GF-D8 (cell line): ENCODE measurements at places on chromosomes 4 and X.

DNA sequence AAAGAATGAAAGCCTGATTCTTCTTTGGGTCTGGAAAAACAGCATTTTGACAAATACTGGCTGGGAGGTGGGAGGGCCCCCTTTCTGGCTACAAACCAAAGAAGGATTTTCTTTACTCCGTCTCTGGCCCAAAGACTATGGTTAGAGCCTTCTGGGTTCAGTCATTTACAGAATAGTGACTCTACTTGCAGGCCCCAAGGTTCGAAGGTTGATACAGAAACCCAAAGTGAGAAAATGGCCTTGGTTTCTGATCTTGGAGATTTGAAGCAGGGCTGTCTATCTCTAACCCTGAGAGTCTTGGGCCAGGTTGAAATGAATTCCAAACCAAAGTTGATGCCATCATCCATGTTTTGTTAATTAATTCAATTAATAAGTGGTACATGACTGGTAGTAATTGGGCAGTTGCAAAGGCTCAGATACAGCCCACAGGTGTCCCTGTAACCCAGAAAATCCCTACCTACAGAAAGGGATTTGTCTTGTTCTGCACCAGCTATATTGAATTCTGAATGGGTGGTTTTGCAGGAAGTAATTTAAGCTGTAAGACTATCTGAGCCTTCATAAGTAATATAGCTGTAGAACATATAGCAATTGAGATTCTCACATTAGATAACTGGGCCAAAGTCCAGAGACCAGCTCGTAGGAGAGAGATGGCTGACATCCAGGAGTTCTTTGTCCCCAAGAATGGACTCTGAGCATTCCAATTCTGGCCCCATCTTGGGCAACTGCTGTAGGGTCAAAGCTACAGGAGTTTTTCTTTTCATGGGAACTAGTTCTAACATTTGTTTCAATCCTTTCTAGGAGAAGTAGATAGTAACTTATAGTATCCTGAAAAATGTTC, 34.5 kb downstream of the CHRNA9 start:
- DNase-seq = no peak

GRCh38 chrX:136781180-136781797, 557 bp upstream of the ARHGEF6 start:
- DNase-seq = peak; percentile 61

DNA sequence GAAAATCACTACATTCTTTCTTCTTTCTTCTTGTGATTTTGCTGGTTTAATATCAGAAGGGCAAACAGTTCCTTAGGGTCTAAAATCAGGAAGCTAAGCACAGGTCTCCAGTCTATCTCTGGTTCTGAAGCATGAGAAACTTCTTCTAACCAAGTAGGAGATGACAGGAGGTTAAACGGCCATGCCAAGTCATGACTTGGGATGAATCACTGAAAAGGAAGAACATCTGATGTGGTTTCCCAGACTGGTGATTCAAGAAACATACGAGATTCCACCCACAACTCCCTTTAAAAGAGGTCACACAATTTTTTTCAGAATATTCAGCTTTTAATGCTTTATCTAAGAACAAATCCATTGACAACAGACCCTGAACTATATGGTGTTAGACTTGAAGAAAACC, 684.0 kb upstream of the PRKX start:
- no peak for DNase-seq

GRCh38 chrX:123337886-123338639, 154.0 kb downstream of the GRIA3 start:
- DNase-seq = no peak

DNA sequence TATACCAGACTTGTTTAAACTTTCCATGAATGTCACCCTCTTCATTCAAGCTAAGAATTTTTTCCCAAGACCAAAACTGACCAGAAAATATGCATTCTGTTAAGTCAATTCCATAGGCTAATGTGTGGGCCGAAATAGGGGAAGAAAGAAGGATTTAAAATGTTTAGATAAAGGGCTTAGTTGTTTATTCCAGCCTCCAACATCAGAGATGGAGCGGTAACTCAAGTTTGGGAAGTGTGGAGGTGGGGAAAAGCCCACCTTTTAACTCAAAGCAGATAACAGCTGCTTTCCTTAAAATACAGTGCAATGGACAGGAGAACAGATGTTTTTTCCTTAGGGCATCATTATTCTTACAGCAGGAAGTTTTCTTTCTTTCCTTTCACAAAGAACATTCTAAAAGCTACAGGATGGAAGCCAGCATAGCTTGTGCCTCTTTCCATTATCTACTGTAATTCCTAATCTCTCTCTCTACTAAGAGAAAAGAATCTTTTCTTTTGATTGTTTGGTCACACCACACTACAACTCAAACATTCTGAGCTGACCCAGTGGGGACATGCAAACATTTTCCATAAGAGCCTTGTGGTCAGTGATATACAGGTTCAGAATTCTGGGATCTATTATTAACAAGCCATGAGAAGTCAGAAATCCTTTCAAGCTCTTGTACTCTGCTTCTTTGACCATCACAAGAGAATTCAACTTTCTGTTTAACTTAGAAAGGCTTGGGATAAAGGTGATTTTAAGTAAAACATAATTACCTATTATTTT, 101.6 kb downstream of the PDE5A start:
- no peak for DNase-seq

- no peak for DNase-seq
Measured at GRCh38 chr4:89226665-89227574, 80.7 kb downstream of the GPRIN3 start.

- no peak for DNase-seq
Measured at GRCh38 chr4:93841803-93842345, 13.3 kb downstream of the ATOH1 start.

DNA sequence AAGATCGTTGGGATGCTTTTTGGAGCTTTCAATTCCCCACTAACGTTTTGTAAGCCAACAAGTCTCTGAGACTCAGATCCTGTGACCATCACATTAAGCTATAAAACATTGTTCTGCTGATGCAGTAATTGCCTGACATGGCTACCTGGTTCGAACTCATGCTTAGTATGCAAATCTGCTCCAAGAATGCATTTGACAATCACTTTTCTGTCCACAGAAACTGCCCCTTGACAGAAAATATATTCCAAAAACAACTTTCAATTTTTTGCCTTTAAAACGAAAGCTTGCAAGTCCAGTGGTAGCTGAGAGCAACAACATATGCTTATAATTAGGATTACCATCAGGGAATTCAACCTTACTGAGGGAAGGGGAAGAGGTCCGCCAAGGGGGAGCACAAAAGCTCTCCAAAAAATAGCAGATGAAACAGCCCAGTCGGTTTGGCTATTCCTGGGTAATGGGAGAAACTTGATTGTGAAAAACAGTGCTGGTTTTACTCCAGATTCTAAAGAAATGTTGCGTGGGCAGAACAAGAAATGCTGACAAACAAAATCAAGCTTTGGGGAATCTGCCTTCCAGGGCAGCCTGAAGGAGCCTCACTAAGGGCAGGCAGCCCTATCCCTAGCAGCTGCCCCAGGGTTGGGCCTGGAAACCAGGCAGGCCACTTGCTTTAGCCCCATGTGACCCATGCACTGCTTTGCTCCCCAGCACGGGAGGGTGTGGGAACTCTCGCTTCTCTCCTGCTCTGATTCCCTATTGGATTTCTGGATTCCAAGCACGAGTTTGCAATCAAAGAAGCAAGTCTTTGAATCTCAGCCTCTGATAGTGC, 160.7 kb upstream of the LDB2 start:
- DNase-seq = no peak

DNA sequence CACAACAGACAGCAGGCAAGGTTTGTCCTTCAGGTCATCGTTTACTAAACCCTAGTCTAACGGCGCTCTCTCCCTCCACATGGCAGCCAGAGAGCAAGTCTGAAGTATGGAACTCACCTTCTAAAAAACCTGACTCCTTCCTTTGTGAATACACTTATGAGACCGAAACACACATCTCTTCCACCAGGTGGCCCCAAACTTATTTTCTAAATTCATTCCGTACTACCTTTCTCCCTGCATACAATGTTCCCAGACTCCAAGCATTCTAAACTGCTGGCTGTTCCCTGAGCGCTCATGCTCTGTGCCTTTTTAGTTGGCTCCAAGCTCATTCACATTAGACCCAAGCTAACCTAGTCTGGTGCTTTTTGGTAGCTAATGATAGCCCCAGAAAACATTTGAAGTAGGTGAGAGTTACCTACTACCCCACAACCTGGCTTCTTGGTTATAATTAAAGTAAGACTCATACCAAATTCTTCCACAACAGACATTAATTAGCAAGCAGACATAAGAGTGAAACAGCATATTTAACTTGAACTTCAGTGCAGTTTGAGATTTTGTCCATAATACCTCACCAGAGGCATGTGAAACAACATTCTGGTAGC, 67.6 kb upstream of the DCLK2 start:
- peak; percentile 8 for DNase-seq

DNA sequence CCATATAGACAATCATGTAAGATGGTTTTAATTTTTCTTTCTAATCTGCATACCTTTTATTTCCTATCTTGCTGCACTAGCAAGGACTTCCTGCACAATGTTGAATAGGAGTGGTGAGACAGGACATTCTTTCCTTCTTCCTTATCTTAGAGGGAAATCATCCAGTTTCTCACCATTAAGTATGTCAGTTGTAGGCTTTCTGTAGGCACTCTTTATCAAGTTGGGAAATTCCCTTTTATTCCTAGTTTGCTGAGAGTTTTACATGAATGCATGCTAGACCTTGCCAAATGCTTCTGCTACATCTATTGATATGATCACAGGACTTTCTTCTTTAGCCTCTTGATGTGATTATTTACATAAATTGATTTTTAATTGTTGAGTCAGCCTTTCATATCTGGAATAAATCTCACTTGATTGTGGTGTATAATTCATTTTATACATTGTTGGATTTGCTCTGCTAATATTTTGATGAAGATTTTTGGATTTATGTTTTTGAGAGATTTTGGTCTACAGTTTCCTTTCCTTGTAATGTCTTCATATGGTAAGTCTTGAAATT, 23.8 kb downstream of the RNF175 start:
- no peak for DNase-seq

DNA sequence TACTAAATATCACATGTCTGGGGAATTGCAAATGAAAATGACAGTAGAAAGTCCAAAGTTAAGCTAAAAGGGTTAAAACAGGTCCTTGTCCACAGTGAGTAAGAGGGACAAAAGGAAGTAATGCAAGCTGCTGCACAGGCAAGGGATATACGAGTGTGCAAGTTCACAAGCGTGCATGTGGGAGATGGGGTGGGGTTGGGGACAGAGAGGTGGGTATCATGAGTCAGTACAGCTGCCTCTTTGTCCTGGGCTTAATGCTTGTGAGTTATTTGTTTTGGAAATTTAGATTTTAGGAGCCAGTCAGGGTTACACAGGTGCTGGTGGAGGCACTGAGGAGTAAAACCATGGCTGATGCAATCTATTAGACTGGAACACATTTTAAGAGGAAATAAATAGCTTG, 3.3 kb upstream of the GPRASP2 start:
- DNase-seq = no peak

GRCh38 chrX:82757614-82758013, 750.5 kb upstream of the POU3F4 start:
- no peak for DNase-seq

GRCh38 chr4:120922381-120923206, at the start of gene PRDM5:
Gene PRDM5 (minus strand): TSS chr4:120922726. CDS start chr4:120922608, 118 bp downstream.
- no peak for DNase-seq

DNA sequence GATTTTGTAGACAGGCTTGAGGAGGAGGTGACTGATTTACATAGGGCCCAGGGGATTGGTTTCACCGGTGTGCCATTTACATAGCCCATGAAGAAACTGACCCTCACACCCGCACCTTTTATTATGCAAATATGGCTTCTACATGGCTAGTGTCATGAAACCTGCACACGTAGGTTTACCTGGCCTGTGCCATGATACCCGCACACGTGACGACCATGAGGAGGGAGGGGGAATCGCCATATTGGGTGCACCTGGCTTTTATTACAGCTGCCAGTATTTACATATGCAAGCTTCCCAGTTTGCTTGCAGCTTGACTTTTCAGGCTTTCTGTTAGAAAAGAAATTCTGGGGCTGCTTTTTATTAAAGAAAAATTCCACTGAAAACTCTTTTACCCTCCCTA, 359.7 kb downstream of the ADAM29 start:
- DNase-seq = no peak

- no peak for DNase-seq
Measured at GRCh38 chr4:102598762-102599374, 97.7 kb downstream of the NFKB1 start.

DNA sequence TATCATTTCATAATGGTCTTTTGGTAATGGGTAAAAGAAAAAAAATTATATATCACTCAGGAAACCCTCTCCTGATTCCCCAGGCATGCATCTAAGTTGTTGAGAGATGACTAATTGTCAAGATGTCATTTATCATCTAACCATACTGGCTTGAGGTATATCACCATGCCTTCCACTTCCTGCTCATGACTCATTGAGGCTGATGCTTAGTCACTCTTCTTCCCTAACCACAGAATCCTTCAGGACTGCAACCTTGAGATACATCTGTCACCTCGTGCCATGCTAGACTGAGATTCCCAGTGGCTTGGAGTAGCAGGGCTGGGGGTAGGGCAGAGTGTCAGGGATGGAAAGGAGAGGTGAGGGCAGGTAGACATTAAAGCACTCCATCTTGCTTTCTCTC, 782.5 kb upstream of the INTU start:
- DNase-seq = no peak

DNA sequence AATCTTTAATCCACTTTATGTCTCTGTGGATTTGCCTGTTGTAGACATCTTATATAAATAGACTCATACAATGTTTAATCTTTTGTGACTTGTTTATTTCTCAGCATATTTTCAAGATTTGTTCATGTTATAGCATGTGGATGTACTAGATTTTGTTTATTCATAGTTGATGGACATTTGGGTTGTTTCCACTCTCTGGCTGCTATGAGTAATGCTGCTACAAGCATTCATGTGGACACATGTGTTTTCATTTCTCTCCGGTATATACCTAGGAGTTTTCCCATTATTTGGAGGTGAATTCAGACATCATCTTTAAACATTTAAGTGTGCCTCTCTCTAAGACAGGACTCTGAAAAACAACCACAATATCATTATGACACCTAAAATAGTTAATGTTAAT, 2.3 kb downstream of the IKBKG start:
- no peak for DNase-seq
